ENCODE measurements at places on chromosomes 6 and 20. TPM values are rescaled to one million over a fixed set of nuclear protein-coding genes. Genes with fewer than 3 reads are reported as not detected.

- no peak for DNase-seq
These were observed 11.6 kb downstream of the AURKA start for GRCh38 chr20:56380375-56380774.

- DNase-seq, result no peak
These were observed 555.3 kb upstream of the MAP3K7 start for GRCh38 chr6:91142154-91142553.

- DNase-seq, result no peak
These were observed 832.3 kb upstream of the ADGRB3 start for GRCh38 chr6:67802771-67803170.

DNA sequence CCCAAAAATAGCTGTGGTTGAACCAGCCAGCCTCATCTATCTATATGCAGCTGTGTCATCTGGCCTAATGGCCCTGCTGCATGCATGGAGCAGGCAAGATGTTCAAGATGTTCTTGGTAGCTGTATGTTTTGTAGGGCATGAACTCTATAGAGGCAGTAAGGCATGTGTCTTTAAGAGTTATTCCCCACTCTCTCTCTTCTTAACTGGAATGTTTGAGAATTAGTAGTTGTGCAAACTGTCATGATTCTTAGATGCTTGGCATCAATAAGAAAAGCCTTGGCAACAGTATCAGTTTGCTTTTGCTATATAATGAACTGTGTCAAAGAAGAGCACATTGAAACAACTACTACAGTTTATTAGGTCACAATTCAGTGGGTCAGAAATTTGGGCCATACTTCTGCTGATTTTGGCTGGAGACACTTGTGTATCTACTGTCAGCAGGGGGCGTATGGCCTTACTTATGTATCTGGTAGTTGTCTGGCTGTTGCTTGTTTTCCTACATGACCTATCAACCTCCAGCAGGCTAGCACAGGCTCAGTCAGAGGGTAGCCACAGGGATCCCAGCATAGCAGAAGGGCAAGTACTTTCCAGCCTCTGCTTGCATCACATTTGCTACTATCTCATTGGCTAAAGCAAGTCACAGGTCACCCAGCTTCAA is 56.1 kb upstream of the LAMP5 start:
- DNase-seq, result no peak

DNA sequence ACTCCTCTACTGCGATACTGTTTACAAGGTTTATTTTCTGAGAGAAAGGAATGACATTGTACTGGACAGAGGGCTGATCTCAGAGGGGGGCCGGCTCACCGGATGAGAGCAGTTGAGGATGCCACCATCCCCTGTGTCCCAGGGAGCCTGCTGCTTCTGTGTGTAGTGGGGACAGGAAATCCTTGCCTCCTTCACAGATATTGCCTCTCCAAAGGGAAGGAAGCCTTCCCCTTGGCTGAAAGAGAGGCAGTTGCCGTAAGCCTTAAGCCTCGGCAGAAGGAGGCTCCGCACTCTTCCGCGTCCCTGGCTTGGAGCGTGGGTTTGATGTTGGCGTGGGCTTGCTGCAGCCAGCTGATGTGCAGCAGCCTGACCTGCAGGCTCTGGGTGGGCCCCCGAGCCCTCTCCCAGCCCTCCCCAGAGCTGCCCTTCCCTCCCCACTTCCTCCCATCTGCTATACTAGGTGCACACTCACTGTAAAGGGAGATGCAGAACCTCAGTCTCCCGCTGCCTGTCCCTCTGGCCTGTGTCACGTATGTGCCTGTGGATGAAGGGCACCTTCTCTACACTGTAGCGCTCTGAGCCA is 45.7 kb upstream of the RPS6KA2 start:
- no peak for DNase-seq

The HLA-DMB gene
- total RNA-seq, result 12.3 TPM

DNA sequence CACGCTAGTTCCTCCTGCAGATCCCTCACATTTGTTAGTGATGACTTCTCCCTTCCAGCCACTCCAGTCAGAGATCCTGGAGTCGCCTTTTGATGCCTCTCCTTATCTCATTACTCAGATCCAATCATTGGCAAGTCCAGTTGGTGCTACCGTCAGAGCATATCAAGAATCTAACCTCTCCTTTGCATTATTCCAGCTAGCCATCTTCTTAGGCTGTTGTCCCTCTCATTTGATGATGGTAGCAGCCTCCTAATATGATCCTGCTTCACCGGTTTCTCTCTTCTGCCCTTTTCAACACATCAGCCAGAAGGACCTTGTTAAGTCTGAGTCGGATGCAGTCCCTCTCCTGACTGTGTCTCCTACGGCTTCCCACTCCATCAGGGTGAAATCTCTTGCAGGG is 305.6 kb downstream of the THBS2 start:
- no peak for DNase-seq

The PTCRA gene
- total RNA-seq, result not detected

DNA sequence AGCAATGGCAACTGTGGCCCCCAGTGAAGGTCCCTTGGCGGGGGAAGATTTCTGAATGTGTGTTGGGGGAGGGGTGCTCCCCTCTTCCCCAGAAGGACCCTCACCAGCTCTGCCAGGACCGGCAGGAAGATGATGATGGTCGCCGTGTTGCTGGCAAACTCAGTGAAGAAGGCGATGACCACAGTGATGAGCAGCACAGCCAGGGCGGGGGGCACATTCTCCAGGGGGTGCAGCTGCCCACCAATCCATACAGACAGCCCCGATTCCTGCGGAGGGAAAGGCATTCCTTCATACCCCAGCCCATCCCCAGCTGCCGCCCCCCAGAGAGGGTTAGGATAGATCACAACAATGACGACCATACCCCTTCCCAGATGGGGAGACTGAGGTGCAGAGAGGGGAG is 15.7 kb upstream of the OCSTAMP start:
- DNase-seq, result peak; percentile 83

DNA sequence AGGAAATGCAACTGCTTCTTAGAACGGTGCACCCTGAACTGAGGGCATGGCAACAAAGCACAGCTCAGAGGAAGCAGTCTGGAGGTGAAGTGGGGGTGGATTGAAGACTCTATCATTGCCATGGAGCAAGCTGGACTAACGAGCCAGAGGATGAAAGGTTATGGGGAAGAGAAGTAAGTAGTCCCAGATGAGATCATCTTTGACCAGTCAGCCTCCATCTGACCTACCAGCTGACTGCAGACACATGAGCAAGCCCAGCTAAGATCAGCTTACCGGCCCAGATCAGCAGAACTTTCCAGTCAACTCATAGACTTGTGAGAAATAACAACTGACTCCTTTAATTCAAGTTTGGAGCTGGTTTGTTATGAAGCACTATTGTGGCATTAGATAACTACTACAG is 9.1 kb upstream of the JAG1 start:
- DNase-seq, result no peak

- no peak for DNase-seq
These were observed 1.3 kb downstream of the BPIFB1 start for GRCh38 chr20:33284284-33284683.

GRCh38 chr6:156193381-156193780 is 583.8 kb upstream of the ARID1B start:
- DNase-seq, result no peak

- no peak for DNase-seq
These were observed 18.8 kb downstream of the MRAP2 start for GRCh38 chr6:84052204-84052882.

DNA sequence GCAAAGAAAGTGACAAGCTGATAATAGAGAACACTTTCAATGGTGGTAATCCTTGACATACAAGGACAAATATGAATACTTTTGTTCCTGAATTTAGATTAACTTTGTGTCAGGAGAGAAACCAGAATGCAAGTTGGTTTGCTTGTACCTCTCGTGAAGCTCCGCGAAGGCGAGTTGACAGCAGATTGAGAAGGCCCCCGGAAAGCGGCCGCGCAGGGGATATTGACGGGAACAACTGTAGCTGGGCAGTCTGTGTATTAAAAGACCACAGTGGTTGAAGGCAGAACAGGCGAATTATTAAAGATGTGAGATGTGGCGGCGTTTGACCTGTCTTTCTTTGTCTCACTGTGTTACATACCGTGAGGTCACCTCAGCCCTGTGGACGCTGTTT is 175.8 kb upstream of the RALGAPA2 start:
- DNase-seq, result no peak

The SLC52A3 gene
- total RNA-seq, result 2.2 TPM
